Hippocampal formation (tissue), 2 donors: ENCODE measurements at places on chromosomes 11 and 22.

GRCh38 chr11:35593143-35593542 is 25.1 kb upstream of the FJX1 start:
- DNase-seq = no peak

DNA sequence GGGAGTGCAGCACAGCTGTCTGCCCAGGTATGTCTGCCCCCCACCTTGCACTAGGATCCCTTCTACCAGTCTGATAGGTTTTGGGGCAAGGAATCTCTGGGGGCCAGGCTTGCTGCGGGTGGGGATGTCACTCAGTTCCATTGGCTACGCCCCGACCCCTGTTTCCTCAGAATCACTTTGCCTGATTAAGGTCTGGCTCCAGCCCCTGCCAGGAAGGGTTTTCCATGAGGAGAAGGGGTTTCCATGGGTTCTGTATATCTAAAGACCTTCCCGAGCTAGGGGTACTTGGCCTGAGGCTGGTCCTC is 14.0 kb downstream of the OTOG start:
- no peak for DNase-seq

- peak; percentile 71 for DNase-seq
Measured at GRCh38 chr11:10413268-10413667, 41.8 kb upstream of the AMPD3 start.

DNA sequence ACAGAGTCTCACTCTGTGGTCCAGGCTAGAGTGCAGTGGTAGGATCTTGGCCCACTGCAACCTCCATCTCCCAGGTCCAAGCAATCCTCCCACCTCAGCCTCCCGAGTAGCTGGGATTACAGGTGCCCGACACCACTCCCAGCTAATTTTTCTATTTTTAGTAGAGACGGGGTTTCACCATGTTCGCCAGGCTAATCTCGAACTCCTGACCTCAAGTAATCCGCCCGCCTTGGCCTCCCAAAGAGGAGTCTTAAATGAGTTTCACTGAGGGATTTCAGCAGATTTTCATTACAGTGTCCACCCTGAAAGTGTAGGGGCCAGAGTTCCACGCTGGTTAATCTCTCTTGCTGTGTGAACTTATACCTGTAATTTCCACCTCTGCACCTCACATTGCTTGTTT is 412 bp upstream of the RPS3 start:
- DNase-seq = no peak

DNA sequence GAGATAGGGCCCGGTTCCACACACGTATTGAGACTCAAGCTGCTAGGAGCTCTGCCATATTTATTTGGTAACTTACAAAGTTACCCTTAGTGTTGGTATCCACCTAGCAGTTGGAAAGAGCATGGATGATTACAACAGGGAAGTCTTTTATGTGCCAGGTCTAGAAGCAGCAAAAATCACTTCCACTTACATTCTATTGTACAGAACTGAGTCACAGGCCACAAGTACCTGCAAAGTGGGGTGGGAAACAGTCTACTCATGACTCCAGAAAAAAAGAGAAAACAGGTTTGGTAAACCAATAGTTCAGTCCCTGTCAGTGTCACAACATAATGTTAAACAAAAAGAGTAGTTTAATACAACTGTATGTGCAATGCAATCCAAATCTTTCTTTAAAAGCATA is 279.6 kb upstream of the PITPNB start:
- no peak for DNase-seq

DNA sequence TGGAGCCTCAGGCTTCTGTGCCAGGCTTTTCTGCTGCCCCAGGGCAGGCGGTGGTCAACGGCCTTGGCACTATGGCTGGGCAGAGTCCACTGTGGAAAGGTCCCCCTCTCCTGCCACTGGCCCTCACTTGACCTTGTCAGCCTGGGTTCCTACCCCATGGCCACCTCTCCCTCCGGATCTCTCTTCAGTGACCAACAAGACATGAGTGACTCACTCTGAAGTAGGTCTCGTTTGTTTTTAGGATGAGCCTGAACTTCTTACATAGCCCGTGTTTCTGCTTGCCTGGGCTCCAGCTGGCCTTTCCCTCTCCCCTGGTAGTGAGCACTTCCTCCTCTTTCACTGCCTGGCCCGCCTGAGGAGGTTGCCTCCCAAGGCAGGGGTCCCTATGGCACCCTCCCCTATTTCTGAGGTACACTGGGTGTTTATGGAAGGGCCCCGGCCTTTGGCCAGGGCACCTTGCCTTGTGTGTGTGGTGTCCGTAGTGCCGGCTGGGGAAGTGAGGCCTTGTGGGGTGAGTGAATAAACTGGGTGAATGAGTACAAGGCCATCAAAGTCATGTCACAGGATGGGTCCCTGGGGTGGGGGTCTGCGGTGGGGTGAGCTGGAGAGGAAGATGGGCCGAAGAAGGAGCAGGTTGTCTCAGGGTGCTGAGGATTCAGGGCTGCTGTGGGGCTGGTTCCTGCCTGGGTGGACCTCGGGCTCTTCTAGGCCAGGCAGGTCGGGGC is 5.0 kb downstream of the SHANK3 start:
- no peak for DNase-seq

GRCh38 chr22:29679316-29679715 is 40.5 kb upstream of the CABP7 start:
- no peak for DNase-seq

DNA sequence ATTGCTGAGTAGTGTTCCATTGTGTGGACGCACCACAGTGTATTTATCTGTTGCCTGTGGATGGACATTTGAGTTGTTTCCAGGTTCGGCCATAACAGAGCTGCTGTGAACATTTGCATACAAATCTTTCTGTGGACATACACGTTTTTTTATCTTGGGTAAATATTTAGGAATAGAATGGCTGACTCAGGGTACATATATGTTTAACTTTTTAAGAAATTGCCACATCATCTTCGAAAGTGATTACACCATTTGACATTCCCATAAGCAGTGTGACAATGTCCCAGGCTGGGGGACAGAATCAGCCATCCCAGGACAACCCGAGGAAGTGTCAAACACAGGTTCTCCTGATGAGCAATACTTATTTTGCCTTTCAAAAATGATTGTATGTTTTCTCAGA is 87.9 kb downstream of the OSBP2 start:
- DNase-seq = no peak

GRCh38 chr11:131979364-131979763 is 608.9 kb downstream of the NTM start:
- DNase-seq = no peak

DNA sequence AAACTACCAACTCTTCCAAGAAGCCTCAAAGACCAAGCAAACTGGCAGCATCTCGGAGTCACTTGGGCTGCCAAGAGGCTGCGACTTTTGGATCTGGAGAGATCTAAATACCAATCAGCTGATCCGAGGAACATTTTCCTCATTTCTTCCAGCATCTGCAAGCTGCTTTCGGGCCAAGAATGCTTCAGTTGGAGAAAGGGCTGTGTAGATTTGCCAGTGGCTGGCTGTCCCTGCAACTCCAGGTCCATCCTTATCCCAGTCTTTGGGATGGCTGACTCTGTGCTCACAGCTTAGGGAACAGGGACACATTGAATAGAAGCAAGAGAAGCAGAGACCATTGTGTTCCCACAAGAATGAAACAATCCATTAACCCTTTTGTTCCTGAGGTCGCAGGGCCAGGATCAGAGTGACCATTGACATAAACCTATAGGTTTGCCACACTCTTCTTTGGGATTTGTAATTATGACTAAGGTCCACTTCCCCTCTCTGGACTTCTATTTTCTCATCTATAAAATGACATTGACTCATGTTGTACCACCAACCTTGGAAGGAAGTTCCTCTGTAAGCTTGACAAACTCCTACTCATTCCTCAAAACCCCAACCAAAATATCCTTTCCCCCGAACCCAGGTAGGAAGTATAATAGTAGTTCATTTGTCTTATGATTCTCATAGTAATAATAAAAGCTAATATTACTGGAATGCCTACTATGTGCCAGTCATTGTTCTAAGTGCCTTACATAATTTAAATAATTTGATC is 340.8 kb downstream of the MN1 start:
- peak; percentile 9 for DNase-seq

DNA sequence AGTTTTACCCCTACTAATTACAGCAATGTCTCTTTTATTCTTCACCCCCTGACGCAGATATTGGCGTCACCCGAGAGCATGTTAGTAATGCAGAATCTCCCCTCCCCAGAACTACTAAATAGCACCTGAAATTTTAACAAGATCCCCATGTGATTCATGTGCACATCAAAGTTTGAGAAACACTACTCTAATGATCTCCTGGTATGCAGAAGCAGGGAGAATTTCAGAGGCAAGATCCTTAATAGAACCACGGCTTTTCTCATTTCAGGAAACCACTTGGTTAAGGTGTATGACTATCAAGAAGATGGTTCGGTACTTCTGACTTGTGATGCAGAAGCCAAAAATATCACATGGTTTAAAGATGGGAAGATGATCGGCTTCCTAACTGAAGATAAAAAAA is 5.3 kb downstream of the CD3G start:
- no peak for DNase-seq

GRCh38 chr11:118894192-118894591 is 10.5 kb downstream of the CXCR5 start:
- DNase-seq = no peak

DNA sequence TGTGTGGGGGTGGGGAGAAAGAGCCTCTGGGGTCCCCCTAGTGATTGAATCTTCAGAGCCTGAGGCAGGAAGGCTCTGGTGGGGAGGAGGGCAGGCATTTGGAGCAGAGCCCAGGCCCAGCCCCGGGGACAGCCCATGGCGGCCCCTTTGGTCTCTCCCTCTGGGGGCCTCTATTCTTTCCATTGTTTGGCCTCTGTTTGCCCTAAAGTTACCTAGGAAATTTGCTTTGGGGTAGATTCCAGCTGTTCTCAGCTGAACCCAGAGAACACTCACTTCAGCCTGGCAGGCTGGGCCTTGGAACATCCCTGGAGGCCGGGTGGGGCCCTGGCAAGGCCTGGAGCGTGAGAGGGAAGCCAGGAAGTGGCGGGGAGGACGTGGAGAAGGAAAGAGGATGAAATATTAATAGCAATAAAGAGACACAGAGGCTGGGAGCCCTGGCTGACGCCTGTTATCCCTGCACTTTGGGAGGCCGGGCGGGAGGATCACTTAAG is 22.9 kb upstream of the A4GALT start:
- DNase-seq = no peak

GRCh38 chr11:35011389-35011788 is 95.0 kb downstream of the PDHX start:
- DNase-seq = no peak

DNA sequence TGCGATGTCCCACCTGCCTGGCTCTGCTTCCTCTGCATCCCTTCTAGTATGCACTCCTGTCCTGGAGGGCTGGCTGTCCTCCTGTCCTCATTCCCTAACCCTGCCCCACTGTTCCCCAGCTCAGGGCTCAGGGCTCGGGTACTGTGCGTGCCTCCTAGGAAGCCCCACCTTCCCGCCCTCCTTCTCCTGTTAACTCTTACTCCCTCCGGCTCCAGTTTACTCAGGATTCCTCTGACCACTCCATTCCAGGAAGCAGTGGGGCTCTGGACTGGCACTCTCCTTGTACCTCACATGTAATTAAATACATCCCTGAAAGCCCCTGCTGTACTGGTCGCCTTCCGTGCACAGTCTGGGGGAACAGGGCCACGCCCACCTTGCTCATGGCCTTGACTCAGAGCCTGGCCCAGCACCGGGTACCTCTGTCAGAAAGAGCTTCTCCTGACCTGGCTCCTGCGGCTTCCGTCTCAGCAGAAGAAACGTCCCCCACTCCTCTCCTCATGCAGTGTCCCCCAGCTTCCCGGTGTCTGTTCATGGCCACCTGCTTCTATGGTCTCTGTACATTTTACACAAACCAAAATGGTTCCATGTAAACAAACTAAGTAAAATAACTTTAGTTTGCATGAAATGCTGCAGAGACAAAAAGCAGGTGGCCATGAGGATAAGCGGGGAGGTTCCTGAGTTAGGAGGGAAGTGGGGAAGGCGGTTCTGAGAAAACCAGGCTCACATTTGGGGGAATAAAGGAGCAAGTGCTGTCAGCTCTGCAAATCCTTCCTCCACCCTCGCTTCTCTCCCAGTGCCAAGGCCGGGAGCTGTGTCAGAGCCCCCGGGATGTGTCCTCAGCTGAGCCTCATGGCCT is 445.9 kb downstream of the BRD1 start:
- no peak for DNase-seq

DNA sequence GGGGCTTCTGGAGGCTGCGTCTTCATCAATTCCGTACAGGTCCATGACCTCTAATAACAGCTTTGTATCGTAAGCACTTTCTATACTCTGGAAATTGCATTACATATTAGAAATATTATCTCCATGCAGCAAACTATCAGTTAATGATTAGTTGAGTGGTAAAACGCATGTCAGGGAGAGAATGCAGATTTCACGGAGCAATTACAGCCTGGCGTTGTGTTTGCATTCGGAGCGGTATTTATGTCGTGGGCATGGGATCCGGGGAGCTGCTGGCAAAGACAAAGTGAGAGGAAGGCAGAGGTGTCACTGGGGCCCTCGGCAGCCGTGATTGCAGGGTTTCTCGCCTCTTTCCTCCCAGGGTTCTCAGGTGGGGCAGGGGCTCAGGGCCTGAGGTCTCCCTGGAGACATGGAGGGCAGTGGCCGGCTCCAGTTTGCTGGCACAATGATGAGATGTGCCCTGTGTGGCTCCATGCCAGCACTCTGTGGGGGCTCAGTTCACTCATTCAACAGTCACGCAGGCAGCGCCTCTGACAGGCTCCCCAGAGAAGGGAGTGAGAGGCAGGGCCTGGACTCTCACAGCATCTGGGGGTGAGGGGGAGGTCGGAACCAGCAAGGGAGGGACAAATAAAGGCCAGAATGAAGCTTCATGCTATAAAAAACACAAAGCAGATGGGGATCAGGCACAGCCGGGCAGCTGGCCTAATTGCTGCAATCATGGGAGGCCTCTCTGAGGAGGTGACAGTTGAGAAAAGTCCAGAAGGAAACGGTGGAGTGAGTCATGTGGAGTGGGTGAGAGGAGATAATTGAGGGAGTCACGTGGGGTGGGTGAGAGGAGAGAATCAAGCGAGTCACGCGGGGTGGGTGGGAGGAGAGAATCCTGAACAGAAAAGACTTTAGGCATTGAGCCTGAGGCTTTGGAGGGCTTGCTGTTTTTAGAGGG is 1002.7 kb downstream of the BRD1 start:
- DNase-seq = no peak

DNA sequence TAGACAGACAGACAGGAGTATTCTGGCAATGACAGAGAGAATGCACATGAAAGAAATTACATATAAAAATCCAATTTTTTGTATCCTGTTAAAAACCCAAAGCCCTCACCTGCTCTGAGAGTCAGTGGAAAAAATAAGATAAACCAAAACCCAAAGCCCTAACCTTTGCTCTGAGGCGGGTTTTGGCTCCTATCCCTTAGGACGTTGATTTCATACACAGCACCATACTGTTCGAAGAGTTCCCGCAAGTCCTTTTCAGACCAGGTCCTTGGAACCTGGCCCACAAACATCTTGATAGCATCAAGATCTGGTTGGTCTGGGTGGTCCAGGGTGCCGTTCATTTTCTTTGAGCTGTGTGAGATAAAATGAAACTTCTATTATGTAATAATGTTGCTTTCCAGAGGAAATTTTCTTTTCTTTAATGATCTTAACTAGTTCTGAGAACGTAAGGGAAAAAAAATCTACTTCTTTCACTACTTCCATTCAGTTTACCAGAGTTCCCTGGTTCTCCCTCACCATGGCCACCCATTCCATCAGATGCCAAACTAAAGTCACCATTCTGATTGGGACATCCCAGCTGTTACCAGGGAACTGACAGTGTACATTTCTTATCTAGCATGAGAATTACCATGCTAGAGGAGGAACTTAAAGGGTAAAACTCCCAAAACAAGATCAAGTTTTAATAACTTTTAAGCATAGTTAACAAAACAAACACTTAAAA is 39.9 kb upstream of the RAPSN start:
- no peak for DNase-seq

GRCh38 chr11:45089676-45090499 is 56.6 kb upstream of the PRDM11 start:
- DNase-seq = no peak
